ENCODE measurements at places on chromosomes 5 and 9.

GRCh38 chr5:132746954-132747615 lies at the start of gene CCNI2:
TSS of gene CCNI2 (plus strand) at chr5:132747426. CDS start at chr5:132747496, 70 bp downstream.
- DNase-seq = no peak

DNA sequence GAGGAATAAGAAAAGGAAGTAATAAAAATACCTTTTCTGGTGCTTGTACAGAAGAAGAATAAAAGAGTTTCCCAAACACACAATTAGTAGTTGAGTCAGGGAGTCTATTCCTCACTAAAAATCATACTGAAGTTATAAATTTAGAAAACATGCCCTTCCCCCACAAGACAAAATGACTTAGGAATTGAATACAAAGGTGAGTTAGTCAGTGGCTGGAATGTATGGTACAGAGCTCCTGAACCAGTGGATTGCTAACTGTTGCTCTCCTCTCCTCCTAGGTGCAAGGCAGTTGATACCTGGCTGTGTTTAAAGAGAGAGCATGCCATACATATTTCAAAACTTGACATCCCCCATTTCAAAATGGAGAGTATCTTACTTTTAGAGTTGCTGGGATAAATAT lies 1.9 kb downstream of the GDA start:
- no peak for DNase-seq

GRCh38 chr9:6632516-6633183 lies 12.9 kb downstream of the GLDC start:
- DNase-seq = no peak

DNA sequence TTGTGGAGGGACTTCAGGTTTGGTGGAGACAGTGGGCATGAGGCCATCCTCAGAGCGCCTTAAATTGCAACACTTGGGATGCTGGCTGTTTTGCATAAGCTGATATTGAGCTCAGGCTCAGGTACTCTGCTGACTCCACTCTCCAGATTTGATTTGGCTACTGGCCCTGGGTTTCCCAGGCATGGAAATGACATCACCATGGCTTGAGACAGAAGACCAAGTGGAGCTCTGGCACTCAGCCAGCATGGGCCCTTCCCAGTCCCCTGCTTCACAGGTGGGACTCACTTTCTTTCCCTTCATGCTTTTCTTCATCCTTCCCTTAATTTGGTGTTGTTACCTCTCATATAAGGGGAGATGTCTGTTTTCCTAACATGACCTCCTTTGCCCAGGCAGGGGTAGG lies 72.0 kb upstream of the IL12B start:
- DNase-seq = no peak

DNA sequence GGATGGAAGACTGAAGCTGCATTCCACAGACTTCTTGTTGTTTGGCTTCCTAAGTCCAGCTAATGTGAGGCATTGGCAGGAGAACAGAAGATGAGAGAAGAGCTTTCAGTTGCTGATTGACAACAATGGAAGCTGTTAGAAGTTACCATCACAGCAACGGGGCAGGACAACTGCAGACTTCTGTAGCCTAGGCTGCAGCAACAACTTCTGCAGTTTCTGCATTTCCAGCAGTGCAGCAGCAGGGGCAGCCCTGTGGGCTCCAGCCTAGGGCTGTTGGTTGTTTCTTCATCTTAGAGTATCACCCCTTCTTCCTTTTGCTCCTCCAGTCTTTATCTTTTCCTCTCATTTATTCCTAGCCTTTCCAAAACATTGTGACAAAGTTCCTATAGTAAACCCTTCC lies 528.8 kb upstream of the PTGER4 start:
- no peak for DNase-seq

DNA sequence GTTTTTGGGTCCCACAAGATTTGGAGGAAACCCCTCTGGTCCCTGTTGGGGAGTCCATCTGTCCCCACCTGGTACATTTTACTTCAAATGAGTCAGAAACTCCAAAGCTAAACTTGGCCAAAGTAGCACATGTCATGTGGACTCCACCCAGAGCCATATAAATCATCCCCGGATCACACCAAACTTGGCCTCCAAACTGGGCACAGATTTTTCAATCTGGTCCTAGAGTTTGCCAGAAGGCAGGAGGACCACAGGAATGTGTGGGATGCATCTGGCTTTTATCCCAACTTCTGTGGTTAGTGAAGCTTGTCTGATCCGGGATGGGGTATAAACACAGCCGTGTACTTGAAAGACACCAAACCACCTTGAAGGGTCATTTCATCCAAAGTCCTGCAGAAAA lies 66.3 kb downstream of the MAT2B start:
- no peak for DNase-seq

- DNase-seq = no peak
These were observed 21.4 kb upstream of the HMHB1 start for GRCh38 chr5:143790457-143791112.

- DNase-seq = no peak
These were observed 47.5 kb upstream of the PPARGC1B start for GRCh38 chr5:149682532-149683075.

DNA sequence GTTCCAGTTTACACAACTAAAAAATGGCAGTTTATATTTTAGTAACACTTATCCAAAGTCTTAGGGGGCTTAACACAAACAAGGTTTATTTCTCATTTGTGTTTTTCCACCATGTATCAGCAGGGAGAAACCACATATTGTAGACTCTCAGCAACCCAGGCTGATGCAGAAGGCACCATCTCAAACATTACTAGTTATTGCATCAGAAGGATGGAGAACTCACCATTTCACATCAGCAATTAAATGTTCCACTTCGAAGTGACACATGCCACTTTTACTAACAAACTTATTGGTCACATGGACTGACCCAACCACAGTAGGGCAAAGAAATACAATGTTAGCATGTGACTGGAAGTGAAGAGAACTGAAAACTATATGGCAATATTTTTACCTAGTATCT lies 22.5 kb upstream of the SMC2 start:
- DNase-seq = no peak

- no peak for DNase-seq
These were observed 395.2 kb downstream of the KIAA0825 start for GRCh38 chr5:94223235-94223634.

DNA sequence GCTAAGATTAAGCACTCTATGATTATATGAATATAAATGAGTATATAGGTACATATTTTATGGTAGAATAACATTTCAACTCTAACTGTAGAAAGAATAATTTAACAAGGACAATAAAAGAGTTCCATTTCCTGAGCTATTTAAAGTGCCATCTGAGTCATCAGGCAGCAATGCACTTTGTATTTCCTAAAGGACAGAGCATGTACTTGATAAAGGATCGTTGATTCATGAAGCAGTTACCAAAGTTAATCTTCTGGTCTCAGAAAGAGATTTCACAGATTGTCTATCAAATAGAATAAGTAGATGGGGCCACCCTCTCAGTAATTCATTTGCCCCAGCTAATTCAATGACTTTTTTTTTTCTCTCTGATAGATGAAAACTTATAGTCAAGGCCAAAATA lies 747.8 kb downstream of the CDH18 start:
- DNase-seq = no peak

DNA sequence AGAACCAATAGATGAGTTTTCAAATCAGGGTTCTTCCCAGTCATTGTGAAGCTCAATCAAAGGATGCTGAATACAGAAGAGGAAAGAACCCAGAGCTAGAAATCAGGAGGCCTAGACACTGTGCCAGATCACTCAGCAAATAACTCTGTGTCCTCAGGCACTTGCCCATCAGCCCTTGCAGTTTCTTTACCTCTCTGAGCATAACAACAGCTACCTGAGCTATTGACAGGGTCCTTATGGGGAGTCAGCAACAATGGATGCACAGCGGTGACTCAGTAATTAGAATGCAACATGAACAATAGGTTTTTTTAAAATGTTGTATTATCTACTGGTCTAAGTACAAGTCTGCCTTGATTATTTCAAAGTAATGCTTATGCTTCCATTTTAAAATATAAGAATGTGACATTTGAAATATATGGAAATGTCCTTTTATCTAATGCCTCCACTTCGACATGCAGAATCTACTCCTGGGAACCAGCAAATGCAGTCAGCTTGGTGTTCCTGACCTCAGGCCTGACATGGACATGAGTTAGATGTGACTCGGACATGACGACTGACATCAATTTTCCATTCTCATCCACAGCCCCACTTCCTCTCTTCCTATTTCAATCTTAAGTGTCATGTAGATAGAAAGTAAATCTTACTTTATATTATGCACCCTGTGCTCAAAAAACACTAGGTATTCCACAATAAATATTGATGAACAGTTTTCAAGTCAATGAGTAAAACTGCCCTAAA lies 155.0 kb downstream of the TLE1 start:
- no peak for DNase-seq
